A549 (cell line): ENCODE measurements at places on chromosomes 1 and 21. TPM values are rescaled to one million over a fixed set of nuclear protein-coding genes. Genes with fewer than 3 reads are reported as not detected.

DNA sequence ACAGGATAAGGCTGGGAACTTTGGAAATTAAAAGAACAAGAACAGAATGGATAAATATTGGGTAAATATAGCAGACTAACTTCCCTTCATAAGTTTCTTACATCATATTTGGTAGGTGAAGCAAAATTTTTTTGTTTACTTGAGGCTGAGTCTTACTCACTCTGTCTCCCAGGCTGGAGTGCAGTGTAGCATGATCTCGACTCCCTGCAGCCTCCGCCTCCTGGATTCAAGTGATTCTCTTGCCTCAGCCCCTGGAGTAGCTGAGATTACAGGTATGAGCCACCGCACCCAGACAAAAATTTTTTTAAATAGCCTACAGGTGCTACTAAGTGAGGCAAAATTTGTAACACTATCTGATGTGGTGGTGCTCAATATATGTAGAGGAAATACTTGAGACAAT is 50.7 kb downstream of the TM2D1 start:
- DNase-seq: no peak

DNA sequence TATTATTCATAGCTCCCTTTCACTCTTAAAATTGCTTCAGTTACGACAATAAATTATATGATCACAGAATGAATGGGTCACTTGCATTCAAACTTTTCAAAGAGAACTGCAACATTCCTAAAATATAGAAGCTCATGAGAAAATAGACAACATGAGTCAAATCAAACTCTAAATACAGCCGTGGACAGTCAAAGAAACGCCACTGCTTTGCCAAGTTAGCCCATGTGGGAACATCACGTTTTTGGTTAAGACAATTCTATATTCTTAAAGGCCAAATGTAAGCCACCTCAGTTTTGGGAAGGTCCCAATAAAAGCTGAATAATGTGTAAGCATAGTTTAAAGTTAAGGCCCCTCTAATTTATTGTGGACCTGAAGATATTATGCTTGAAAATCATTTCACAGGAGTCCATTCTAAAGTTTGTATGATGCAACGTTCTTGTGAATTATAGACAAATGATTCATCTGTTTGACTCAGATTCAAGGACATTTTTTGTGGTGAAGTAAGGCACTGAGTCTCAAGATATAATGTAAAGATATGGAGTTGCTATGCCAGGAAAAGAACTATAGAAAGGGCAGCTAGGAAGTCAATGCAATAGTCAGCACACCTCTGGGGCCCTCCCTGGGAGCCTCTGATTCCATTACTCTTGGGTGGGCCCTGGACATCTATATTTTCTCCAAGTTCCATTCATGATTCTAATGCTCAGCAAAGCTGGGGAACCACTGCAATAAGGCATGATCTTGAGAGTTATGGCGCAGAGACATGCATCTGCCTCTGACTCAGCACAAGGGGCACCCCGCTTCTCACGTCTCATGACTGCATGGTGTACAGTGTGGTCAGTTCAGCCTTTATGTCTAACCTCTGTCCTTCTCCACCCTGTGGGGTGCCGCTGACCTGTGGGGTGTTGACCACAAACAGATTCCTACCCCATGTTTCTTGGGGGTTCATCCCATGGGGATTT is 33.9 kb downstream of the ETS2 start:
- peak; percentile 53 for DNase-seq

- DNase-seq: no peak
These were observed 203.9 kb downstream of the HIVEP3 start for GRCh38 chr1:41714638-41715389.

HHIPL2 gene
- polyA plus RNA-seq: 10.5 to 16.6 TPM (median 14.3 TPM) in 3 replicates

- DNase-seq: no peak
These were observed 20.2 kb downstream of the NSL1 start for GRCh38 chr1:212771341-212771740.

TNFRSF1B gene
- polyA plus RNA-seq: 0.05 to 0.22 TPM (median 0.07 TPM) in 3 replicates

- no peak for DNase-seq
These were observed 14.7 kb upstream of the KCNJ15 start for GRCh38 chr21:38242061-38242460.

GRCh38 chr1:94055459-94056122 is 65.4 kb downstream of the ABCA4 start:
- no peak for DNase-seq

GBP4 gene
- not detected in 3 replicates for polyA plus RNA-seq

NUP210L gene
- polyA plus RNA-seq: not detected in 3 replicates

- DNase-seq: no peak
These were observed at the start of gene NTNG1 for GRCh38 chr1:107140703-107141490. TSS of gene NTNG1 (plus strand) at chr1:107141039.

PLCH2 gene
- 0.18 to 0.44 TPM (median 0.21 TPM) in 3 replicates for polyA plus RNA-seq

DNA sequence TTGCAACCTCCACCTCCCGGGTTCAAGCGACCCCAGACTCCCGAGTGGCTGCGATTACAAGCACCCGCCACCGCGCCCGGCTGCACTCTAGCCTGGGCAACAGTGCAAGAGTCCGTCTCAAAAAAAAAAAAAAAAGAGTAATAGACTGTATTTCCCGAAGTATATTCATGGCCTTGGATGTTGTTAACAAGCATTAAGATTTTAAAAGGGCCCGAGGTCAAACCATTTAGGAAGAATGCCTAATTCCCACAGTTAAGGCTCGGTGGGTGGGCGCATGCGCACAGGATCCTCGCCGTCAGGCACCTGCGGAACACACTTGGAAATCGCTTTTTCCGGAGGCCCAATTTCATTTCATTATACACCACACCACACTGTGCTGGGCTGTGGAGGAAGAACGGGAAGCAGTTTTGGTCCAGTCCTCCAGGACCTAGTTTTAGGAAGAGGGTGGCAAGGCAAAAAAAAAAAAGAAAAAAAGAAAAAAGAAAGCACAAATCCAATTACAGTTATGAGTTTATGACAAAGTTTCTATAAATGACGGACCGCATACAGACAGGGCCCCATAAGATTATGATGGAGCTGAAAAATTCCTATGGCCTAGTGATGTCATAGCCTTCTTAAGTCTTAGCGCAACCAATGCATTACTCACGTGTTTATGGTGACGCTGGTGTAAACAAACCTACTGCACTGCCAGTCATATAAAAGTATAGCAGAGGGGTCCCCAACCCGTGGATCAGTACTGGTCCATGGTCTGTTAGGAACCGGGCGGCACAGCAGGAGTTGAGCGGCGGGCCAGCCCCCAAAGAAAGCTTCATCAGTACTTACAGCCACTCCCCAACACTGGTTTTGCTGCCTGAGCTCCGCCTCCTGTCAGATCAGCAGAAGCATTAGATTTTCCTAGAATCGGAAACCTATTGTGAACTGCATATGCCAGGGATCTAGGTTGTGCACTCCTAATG is 38.2 kb downstream of the H3-3A start:
- peak; percentile 47 for DNase-seq

RSBN1 gene
- polyA plus RNA-seq: 2.9 to 3.0 TPM (median 2.9 TPM) in 3 replicates

DNA sequence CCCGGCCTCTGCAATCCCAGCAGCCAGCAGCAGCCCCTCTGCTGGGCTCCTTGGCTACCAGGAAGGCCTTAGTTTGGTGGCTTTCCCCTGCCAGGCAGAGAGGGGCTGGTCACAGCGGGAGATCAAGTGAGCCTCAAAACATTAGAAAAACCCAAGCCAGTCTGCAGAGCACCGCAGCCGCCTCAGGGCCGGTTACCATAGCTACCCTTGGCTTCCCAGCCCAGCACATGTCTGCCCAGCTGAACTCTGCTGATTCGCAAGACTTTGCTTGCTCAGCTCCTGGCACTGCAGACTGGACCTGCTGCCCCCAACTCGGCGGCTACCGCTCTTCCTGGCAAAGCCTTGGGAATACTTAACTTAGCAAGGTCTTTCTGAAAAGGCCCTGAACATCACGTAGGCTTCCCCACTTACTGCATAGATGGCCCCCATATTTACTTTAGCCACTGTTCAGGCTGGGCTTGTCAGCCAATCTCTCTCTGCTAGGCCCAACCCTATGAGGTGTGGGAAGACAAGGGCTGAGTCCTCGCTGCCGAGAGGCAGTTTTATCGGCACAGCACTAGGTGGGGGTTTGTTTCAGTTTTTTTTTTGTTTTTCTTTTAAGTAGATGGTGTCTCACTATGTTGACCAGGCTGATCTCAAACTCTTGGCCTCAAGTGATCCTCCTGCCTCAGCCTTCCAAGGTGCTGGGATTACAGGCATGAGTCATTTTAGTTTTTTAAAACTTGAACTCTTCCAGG is 28.6 kb upstream of the PLEKHG5 start:
- no peak for DNase-seq

DNA sequence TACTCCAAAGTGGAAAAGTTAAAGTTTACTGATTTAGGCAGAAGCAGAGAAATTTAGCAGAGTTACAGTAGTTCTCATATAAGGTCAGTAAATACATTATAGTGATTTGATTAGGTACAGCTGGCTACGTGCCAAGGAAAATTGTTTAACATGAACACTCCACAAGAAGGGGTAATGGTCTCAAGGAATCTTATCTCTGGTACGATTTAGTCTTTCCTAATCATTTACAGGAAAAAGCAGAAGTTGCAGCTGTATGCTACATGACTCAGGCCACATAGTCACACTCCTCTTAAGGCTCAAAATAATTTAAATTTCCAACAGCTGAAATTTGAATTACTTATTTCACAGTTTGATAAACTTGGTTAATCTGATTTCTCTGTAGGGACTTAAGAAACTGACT is 36.9 kb upstream of the OR2B11 start:
- DNase-seq: no peak

OR14C36 gene
- not detected in 3 replicates for polyA plus RNA-seq

RCSD1 gene
- polyA plus RNA-seq: 0.04 TPM in 1 of 3 replicates, not detected in the others

DNA sequence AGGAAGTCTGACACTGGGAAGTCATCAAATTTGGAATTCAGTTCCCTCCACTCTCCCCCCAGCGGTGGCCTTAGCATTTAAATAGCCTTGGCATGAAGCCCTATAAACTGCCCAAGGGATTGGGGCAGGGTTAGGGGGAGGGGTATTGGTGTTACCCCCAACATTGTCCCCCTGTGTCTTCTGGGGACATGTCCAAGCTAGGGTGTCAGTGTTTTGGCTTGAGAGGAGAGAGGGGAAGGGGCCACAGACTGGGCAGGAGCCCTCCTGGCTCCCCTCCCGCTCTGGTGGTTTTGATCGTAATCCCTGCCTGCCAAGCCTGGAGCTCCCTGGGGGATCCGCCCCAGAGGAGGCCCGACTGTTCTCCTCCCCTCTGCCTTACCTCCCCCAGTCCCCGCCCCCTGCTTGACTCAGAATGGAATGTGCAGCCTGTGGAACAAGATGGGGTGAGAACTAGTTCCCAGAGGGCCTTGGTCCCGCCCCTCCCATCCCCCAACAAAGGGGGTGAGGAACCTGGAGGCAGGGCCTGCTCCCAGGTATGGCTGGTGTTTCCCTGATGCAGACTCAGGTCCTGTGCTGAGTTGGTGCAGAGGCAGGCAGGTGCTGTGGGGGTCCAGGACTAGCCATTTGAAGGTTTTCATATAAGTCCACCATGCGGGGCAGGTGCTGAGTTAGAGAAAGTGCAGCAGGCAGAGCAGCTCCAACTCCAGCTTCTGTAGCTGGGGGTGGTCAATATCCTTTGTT is 7.4 kb downstream of the SOX13 start:
- DNase-seq: peak; percentile 95

KIAA0040 gene
- polyA plus RNA-seq: 0.20 to 0.24 TPM (median 0.21 TPM) in 3 replicates

CEP170 gene
- 30.4 to 32.6 TPM (median 31.0 TPM) in 3 replicates for polyA plus RNA-seq

GRCh38 chr1:53811414-53811851 is 26.7 kb downstream of the NDC1 start:
- peak; percentile 35 for DNase-seq

DNA sequence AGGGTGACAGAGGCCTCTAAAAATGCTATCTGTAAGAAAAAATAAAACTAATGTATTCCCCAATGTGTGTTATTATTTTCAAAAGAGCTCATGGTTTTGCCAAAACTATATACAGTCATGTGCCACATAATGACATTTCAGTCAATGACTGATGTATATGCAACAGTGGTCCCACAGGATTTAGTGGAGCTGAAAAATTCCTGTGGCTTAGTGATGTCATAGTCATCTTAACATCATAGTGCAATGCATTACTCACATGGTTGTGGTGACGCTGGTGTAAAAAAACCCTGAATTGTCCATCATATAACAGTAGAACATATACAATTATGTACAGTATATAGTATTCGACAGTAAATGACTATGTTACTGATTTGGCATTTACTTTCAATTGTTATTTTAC is 172.4 kb downstream of the CACNA1E start:
- DNase-seq: no peak

DNA sequence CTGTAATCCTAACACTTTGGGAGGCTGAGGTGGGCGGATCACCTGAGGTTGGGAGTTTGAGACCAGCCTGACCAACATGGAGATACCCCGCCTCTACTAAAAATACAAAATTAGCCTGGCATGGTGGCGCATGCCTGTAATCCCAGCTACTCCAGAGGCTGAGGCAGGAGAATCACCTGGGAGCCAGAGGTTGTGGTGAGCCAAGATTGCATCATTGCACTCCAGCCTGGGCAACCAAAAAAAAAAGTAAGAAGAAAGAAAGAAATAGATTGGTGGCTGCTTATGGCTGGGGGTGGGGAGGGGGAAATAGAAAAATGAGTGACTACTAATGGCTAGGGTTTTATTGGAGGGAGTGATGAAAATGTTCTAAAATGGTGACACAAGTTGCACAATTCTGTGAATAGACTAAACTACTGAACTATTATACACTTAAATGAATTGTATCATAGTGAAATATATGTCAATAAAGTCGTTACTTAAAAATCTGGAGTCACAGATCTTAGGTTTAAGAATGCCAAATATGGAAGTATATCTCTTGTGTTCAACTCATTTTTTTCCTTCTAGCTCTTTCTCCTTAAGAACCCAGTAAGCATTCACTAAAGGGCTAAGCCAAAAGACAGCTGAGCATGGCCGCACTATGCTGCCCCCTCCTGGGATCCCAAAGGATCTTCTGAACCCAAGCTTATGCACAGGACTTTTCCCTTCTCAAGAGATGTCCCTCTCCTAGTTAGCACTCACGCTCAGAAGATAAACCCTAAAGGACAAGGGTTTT is 3.2 kb upstream of the NPL start:
- DNase-seq: peak; percentile 78

GRCh38 chr1:192445839-192446489 is 129.2 kb downstream of the RGS21 start:
- DNase-seq: peak; percentile 41

DNA sequence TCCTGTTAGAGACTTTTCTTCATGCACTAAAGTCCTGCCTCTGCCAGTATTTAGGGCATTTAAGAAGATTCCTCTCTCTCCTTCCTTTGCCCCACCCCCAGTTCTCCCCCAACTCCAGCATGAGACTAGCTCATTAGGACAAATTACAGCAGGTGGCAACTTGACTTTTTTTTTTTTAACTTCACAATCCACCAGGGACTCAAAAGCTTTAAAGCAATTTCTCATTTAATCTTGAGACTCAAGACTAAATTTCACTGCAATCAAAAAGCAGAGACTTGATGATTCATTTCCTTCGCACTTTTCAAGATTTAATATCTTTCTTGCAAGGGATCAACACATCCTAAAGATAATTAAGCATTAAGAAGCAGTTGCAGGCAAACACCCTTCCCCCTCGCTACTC is 74.9 kb downstream of the WLS start:
- no peak for DNase-seq

- DNase-seq: no peak
These were observed 48.8 kb downstream of the KCNK1 start for GRCh38 chr1:233662575-233663304.

DNA sequence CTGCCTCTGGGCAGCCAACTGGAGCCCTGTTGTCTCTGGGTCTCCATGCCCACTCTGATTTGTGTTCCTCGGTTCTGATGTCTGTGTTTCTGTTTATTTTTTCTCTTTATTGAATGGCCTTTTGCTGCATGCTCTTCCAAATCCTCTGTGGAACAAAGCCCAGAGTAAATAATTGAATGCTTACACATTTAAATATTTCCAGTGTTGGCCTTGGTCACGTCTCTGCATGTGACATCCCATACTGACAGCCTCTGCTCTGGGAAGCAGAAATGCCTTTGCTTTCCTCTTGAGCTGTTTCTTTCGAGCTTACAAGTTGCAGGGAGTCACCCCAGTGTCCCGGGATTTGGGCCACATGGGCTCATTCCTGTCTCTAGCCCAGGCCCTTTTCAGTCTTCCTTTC is 267.9 kb downstream of the PTPRU start:
- no peak for DNase-seq
